ENCODE measurements at places on chromosomes 5 and 9.

DNA sequence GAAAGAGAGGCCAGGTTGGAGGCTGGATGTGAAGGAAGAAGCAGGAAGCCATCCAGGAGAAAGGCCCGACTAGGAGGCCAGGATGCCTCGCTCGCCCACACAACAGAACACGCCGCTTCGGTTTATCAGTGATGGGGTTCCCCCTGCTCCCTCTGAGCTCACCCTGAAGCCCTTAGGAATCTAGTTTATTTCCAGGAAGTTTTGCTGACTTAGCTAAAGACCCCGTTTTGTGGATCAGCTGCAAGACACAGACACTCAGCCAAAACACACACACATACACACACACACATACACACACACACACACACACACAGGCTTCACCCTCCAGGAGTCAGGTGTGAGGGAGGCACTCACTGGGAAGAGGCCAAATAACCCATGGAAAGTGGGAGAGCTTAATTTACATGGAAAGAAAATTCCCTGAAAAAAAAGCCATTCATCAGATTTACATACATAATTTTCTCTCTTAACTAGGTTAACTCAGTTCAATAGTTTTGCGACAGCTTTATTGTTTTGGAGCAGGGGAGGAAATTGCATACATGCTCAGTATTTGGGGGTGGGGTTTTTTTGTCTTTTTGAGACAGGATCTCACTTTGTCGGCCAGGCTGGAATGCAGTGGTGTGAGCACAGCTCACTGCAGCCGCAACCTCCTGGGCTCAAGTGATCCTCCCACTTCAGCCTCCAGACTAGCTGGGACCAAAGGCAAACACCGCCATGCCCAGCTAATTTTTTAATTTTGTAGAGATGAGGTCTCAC is 92.7 kb upstream of the HAND1 start:
- DNase-seq, result no peak

GRCh38 chr5:176366232-176366894 is 1.1 kb downstream of the ARL10 start:
- DNase-seq, result no peak

GRCh38 chr5:126811515-126812198 is 34.7 kb downstream of the LMNB1 start:
- no peak for DNase-seq

- no peak for DNase-seq
These were observed 230.9 kb downstream of the AUH start for GRCh38 chr9:91130796-91131318.

GRCh38 chr5:43101491-43101890 is 19.2 kb upstream of the ZNF131 start:
- DNase-seq, result no peak

- no peak for DNase-seq
These were observed 12.1 kb downstream of the FTMT start for GRCh38 chr5:121863753-121864285.

DNA sequence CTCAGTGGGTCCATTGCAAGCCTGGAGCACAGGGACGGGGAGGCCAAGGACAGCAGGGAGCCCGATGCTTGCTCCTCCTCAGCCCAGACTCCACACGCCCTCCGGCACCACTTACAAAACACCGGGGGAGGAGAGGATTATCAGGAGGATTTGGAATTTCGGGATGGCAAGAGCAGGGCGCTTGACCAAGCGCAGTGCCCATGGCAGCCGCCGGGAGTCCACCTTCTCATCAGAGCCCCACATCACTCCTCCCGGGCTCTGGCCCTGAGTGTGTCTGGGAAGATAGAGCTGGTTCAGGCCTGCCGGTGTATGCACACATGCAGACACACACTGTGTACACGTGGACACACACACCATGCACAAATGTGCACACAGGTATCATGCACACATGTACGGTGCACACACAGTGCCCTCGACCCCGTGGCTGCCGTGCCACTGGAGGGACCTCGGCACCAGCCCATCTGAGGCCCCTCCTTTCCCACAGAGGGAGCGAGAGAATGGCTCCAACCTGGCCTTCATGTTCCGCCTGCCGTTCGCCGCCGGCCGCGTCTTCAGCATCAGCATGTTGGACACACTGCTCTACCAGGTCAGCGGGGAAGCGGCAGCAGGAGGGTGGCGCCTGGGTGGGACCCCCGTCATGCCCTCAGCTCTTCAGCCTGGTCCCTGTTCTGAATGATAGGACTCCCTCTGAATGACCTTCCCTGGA is 81.7 kb downstream of the KCNT1 start:
- no peak for DNase-seq

- no peak for DNase-seq
These were observed 31.0 kb upstream of the IL17B start for GRCh38 chr5:149410071-149410470.

- no peak for DNase-seq
These were observed 26.3 kb downstream of the SLC9A3 start for GRCh38 chr5:497871-498509.

DNA sequence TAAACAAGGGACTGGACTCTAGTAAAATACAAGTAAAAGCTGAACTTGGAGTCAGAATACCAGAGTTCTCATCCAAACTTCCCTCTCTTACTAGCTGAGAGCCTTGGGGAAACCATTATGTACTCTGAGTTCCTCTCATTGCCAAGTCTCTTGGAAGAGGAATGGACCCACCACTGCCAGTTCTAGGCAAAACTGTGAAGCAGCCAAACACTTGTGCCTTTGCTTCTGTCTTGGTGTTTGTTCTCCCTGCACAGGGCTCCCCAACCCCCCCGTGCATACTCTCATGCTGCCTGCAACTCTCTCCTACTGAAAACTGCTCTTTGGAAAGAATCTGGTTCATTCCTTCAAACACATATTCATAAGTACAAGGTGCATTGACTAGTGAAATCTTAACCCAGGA is 102.6 kb downstream of the PDZD2 start:
- DNase-seq, result no peak

- no peak for DNase-seq
These were observed 145.6 kb downstream of the LURAP1L start for GRCh38 chr9:12920437-12920836.

- no peak for DNase-seq
These were observed 244.5 kb upstream of the VLDLR start for GRCh38 chr9:2377117-2377516.

DNA sequence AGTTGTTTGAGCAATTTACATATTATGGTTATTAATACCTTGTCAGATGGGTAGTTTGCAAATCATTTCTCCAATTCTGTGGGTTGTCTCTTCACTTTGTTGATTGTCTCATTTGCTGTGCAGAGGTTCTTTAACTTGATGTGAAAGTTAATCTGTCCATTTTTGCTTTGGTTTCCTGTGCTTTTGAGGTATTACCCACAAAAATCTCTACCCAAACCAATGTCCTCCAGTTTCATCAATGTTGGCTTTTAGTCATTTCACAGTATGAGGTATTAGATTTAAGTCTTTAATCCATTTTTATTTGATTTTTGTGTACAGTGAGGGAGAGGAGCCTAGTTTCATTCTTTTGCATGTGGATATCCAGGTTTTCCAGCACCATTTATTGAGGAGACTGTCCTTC is 82.4 kb downstream of the MRPS30 start:
- DNase-seq, result no peak

DNA sequence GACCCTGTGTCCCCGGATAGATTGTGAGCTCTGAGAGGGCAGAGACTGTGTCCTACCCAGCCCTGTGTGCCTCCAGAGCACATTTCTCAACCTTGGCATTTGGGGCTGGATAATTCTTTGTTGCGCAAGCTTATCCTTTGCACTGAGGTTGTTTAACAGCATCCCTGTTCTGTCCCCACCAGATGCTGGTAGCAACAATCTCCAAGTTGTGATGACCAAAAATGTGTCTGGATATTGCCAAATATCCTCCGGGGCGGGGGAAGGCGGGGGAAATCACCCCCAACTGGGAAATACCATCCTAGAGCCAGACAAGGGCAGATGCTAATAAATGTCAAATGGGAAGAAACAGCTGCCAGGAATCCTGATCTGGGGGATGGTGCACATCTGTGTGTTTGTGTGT is 24.0 kb upstream of the TNIP1 start:
- DNase-seq, result peak; percentile 33

GRCh38 chr5:126462239-126463014 is 39.2 kb downstream of the GRAMD2B start:
- no peak for DNase-seq

- DNase-seq, result no peak
These were observed 670.4 kb upstream of the CDH6 start for GRCh38 chr5:30523061-30523460.

DNA sequence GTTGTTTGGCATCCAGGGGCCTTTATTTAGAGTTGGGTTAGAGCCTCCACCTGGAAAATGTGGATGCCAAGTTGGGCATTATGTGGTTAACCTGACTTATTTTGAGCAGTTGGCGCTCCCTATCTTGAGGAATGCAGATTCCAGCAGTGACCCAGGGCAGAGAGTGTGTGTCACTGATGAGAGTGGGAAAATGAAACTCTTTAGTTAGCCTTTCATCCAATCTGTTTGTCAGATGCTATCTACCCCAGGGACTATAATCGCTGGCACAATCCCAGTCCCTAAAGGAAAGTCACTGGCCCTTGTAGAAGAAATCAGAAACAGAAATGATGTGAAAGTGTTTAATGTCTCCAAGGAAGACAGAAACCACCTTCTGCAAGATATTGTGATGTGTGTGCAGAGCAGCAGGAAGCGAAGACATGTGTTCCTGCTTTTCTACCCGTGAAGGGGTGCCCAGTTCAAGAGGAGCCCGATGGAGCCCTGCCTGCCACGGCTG is 10.2 kb upstream of the STING1 start:
- DNase-seq, result no peak

DNA sequence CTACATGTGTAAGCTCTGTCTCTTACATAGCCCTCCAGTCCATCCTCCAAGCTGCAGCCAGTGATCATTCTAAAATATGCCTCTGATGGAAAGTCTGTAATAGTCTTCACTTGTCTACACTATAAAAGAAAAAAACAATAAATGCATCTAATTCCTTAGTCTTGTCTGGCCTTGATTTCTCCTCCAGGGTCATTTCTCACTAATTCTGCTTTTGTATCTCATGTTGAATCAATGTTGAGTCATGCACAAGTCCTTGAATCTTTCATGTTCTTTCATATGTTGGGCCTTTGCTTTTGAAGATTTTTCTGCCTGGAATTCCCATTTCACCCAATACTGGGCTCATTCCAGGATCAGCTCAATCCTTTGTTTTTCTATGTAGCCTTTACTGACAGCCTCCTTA is 121.1 kb upstream of the TRIM32 start:
- no peak for DNase-seq

DNA sequence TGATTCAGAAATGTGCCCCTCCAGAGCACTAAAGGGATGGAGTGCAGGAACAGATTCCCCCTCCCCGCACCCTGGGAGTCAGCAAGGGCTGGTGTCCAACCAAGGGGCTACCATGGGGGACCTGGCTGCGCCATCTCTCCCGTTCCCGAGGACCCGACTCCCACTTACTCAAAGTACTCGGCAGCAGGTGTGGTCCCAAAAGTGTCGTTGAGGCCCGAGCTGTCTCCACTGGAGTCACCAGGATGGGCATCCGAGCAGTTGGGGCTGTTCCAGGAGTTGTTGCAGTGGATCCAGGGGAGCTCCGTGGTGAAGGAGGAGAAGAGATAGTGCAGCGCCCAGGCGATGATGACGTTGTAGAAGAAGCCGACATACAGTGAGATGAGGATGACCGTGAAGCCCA is 12.9 kb downstream of the SLC6A3 start:
- DNase-seq, result no peak

DNA sequence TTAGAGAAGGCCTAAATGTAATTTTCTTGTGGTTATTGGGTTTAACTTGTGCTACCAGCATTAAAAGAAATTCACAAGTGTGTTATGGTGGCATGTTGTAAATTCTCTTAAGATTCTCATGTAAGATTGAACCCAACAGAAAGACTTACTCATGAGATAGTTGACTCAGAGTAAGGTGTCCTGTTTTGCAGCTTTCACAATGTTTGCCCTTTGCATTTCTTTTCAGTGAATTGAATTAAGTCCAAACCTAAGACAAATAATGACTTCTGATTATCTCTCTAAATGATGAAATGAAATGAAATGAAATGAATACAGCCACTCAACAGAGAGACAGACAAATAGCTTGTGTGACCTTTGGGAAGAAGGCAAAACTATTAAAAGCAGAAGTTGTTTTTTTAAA is 1696.9 kb upstream of the WWC1 start:
- DNase-seq, result no peak

DNA sequence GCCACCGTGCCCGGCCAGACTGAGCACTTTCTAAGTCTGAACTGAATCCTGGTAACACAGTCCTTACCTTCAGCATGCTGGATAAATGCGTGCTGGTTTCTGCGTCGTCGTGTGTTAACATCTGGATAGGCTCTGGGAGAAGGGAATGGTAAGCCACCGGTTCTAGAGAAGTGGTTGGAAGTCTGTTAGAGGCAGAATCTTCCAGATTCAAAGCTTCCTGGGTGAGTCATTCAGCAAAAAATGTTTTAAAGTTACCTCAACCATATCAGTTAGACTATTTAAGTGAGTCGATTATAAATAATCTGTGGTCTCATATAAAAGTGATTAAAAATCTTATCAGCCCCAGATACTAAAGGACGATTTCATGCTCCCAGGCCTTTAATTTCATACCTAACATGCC is 256.5 kb upstream of the NFIL3 start:
- no peak for DNase-seq

- no peak for DNase-seq
These were observed 43.9 kb downstream of the NDUFS4 start for GRCh38 chr5:53604309-53604708.
